ENCODE measurements at places on chromosomes 2 and 18. TPM values are rescaled to one million over a fixed set of nuclear protein-coding genes. Genes with fewer than 3 reads are reported as not detected.

The TFPI gene
- 89.7 TPM for total RNA-seq

The RBM44 gene
- 0.69 TPM for total RNA-seq

DNA sequence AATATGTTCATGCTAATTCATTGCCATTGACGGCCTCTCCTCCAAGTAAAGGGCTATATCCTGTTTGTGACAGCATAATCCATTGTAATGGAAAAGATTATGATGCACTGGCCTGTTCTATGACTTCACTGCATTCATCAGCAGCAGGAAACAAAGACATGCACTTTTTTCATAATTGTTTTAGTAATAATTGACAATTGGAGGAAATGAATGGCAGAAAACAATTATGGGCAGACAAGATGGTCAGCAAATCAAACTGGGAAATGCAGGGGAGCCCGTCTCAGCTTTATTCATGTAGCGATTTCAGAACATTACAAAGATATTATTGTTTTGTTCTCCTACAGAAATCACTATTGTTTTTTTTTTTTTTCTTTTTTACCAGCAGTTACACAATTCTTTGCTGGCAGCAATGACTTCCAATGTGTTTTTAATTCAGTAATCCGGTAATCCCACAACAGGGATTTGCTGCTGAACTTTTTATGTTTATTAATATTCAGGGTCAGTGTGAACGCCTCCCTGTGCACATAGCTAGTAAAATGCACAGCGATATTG lies 33.8 kb upstream of the RASGRP3 start:
- DNase-seq, result no peak

The ABCB11 gene
- total RNA-seq, result 0.18 TPM

DNA sequence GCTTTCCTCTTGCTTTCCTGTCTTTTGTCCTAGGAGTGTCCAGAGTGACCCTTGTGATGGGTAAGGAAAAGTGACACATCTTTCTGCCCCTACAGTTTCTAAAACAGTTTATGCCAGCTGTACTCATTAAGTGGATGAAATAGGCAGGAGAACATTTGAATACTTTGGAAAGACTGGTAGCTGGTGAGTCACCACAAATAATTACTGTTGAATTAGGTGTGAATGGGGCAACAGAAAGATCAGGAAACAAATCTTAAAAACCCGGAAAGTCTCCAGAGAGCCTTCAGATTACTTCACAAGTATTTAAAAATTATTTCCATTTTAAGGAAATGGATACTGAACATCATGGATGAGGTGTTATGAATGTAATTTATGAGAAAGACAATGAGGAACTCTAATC lies 278.5 kb downstream of the CLIP4 start:
- no peak for DNase-seq

The DTNB gene
- 30.1 TPM for total RNA-seq

DNA sequence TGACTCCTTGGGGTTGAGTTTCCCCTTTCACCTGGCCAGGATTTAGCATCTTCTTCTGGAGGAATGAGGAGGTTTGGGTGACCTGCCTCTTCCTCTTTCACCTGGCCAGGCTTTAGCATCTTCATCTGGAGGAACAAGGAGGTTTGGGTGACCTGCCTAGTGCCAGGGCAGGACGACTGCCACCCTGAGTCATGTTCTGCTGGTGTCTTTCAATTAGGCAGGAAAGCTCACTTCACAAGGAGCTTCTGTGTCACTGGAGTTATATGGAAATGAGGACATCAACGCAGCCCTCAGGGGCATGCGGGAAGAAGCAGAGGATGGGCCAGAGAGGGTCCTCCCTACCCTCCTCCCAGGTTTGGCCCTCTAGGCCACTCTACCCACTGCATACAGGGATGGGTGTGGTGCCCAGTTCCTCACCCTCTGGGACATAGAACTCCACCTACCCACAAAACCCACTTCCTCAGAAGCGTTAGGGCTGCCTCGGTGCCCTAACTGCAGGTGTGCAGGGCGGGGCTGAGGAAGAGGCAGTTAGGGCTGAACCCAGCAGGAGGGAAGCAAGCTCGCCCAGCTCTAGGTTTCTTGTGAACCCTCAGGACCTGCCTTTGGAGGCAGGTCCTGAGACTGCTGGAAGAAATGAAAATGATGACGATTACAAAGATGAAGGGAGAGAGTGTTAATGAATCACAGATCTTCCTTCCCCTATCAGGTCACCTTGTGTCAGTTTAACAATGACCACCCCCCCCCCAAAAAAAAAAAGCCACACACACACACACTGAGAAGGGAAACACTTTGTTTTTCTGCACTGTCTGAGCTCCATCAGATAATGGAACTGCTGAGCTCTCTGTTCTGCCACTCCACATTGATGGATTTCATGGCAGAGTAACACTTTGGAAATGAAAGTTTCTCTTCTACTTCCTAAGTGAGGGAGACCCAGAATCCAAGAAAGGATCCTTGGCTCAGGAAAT lies 71.0 kb downstream of the ARL4C start:
- no peak for DNase-seq

The LIPT1 gene
- 6.4 TPM for total RNA-seq

GRCh38 chr2:133541797-133542196 lies 26.5 kb downstream of the NCKAP5 start:
- DNase-seq, result no peak

DNA sequence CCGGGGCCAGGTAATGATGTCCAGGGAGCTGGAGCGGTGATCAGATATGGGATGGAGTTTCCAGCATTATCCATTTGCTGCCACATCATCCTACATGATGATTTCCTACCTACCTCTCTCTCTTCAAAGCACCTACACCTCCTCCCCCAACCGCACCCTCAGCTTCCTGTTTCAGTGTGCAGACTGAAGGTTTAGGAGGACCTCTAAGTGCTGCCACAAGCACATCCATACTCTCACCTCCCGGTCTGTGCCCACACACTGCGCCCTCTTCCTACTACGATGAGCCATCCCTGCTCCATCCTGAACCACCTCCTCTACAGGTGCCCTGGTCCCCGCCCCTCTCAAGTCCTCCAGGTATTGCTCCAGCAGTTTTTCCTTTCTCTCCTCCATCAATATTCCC lies 123.7 kb downstream of the ALPK2 start:
- DNase-seq, result no peak

The INHA gene
- total RNA-seq, result 3.6 TPM

The PER2 gene
- total RNA-seq, result 11.7 TPM

GRCh38 chr2:102129951-102130646 lies 12.4 kb upstream of the IL1R1 start:
- no peak for DNase-seq

GRCh38 chr2:240925191-240925567 lies 19.0 kb downstream of the CROCC2 start:
- peak; percentile 20 for DNase-seq

GRCh38 chr2:68519236-68519635 lies 51.9 kb downstream of the APLF start:
- DNase-seq, result no peak

- DNase-seq, result no peak
Observed at GRCh38 chr2:145025382-145025781, 505.5 kb upstream of the ZEB2 start.

GRCh38 chr2:239018271-239019182 lies 170.6 kb downstream of the TWIST2 start:
- DNase-seq, result no peak

GRCh38 chr2:143623231-143623908 lies 494.2 kb downstream of the ARHGAP15 start:
- DNase-seq, result no peak

The APCDD1 gene
- total RNA-seq, result 104 TPM

GRCh38 chr2:219521066-219521880 lies 7.0 kb downstream of the ASIC4 start:
- no peak for DNase-seq

GRCh38 chr2:100799686-100800085 lies 20.3 kb upstream of the NPAS2 start:
- no peak for DNase-seq

GRCh38 chr2:69692424-69692823 lies 48.9 kb upstream of the AAK1 start:
- DNase-seq, result no peak

- DNase-seq, result no peak
Observed at GRCh38 chr2:120345608-120346007, 328 bp upstream of the INHBB start.

The CHAC2 gene
- 1.1 TPM for total RNA-seq

DNA sequence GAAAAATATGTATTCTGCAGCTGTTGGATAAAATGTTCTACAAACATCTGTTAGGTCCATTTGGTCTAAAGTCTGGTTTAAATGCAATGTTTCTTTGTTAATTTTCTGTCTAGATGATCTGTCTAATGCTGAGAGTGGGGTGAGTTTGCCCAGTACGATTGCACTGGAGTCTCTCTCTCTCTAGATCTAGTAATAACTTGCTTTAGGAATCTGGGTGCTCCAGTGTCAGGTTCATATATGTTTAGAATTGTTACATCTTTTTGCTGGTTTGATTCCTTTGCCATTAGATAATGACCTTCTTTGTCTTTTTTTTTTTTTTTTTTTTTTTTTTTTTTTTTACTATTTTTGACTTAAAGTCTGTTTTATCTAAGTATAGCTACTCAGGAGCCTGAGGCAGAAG lies 10.4 kb downstream of the GCC2 start:
- DNase-seq, result no peak

The SKOR2 gene
- total RNA-seq, result not detected

Measured in mesothelial cell of epicardium (in vitro differentiated cells).